ENCODE measurements at places on chromosomes 7 and 10.

GRCh38 chr10:29026802-29027580 lies 261.9 kb upstream of the LYZL1 start:
- DNase-seq = no peak

DNA sequence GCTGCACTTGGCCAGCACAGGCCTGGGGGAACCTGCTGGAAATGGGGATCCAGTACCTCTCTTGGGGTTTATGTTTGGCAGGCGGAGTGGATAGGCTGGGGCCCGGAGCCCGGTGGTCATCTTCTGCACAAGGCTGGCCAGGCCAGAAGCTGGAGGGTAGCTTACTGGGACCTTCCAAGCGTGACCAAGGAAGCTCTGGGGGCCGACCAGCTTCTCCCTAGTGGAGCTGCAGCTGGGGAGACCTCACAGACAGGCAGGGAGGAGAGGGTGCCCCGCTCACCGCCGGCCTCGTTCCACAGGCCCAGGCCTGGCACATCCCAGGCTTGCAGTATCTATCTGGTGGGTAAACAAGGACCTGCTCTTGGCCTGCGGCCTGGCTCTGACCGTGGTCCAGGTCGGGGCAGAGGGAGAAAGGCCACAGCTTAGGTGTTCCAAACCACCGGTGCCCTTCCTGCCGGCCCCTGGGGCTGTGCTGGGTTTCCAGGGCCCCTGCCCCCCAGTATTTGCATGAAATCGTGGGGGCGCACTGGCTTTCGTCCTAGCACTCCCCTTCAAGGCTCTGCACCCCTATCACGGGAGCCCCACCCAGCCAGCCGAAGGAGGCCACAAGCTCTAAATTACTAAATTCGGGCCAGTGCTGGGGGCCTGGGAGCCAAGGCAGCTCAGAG lies 1.5 kb upstream of the ELFN1 start:
- DNase-seq = no peak

GRCh38 chr7:112129655-112130323 lies 76.4 kb downstream of the DOCK4 start:
- no peak for DNase-seq

- no peak for DNase-seq
Observed at GRCh38 chr7:27345997-27346396, 103.4 kb downstream of the EVX1 start.

- no peak for DNase-seq
Observed at GRCh38 chr10:17616403-17617030, 657 bp downstream of the HACD1 start.
